CD4-positive, alpha-beta T cell treated with Interleukin-1 beta for 1 hour (primary cell): ENCODE measurements at places on chromosomes 4 and X.

GRCh38 chr4:15912961-15913630, 25.4 kb downstream of the FGFBP1 start:
- no peak for DNase-seq

GRCh38 chr4:127856813-127857447, 23.8 kb upstream of the PLK4 start:
- DNase-seq: no peak

DNA sequence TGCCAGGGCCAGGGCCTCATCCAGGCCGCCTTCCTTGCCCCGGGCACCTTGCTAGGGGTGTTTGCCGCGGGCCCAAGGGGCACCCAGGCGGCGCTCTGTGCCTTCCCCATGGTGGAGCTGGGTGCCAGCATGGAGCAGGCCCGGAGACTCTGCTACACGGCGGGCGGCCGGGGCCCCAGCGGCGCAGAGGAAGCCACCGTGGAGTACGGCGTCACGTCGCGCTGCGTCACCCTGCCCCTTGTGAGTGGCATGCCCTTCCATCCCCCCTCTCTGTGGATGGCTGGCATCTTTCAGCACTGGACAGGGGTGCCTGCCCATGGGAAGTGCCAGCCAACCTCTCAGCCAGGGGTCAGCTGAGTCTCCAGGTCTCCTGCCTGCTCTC, 3.6 kb downstream of the PLXNB3 start:
- DNase-seq: no peak

DNA sequence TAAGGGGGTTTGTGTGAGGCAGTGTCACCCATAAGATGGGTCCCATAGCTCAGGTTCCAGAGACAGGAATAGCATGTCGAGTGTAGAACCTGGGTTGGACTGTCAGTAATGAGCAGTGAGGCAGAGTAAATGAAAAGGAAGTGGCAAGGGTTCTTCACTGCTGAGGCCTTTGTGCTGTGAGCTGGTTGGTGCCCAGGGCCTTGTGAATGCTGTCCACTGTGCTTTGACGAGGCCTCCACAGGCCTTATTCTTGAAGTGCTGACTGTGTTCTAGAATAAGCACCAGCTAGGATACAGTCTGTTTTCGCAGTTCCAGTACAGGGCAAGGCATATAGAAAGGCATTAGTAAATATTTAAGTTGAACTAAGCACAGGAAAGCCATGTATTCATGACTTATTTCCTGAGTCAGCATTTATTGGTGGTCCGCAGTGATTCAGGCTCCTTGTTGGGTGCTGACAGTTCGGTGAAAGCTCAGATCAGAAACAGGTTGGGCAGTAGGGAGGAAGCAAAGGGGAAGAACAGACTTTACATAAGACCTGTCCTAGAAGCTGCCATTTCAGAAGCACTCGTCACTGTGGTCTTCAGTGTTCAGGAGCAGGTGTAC, 25.6 kb upstream of the TADA2B start:
- DNase-seq: no peak

- no peak for DNase-seq
Measured at GRCh38 chr4:168163106-168163505, 70.8 kb downstream of the ANXA10 start.

DNA sequence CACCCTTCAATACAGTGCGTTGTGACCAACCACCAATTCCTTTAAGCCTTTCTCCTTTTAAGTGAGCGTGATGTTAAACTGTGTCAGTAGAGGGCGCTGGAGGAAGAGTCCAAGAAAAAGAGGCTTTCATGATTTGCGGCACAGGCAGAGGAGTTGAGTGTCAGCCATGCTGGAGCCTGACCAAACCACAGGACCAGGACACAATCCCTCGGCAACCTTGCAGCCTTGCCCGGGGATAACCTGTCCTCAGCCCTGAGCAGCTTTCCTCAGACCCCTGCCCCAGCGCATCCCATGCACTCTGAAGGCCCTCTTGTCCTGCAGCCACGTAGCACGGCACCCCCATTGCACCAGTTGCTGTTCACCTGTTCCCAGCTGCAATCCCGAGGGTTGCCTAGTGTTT, 53.5 kb upstream of the SMIM31 start:
- no peak for DNase-seq

GRCh38 chrX:54909941-54910340, 10.7 kb upstream of the TRO start:
- no peak for DNase-seq

DNA sequence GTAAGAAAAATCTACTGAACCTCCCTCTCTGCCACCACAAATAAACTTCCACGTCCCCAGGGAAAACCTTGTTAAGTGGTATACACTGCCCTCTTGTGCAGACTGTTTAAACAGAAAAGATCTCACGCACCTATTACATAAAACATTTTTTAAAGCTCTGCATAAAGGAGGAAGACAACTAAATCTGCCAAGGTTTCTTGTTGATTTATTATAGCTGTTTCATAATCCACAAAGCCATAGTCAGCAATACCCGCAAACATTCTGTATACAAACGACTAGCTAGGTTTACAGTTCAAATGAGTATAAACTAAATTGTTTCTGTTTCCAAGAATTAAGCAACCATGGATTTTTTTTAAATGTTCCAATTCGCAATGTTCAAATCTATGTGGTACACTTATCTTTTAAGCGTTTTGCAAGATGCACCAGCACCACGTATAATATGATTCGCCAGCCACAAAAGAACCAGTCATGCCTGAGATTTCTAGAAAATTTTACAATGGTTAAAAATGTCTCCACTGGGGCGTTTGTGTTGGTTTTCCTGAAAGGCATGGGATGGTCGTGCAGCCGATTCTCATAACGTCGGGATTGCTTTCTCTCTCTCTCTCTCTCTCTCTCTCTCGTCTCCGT, 164.6 kb downstream of the PRKX start:
- DNase-seq: no peak

GRCh38 chr4:147409350-147409749, 71.5 kb upstream of the EDNRA start:
- DNase-seq: no peak

- peak; percentile 85 for DNase-seq
Measured at GRCh38 chrX:13087322-13088155, 43.1 kb upstream of the FAM9C start.

GRCh38 chrX:16786791-16787735, 797 bp downstream of the TXLNG start:
- DNase-seq: peak; percentile 55

DNA sequence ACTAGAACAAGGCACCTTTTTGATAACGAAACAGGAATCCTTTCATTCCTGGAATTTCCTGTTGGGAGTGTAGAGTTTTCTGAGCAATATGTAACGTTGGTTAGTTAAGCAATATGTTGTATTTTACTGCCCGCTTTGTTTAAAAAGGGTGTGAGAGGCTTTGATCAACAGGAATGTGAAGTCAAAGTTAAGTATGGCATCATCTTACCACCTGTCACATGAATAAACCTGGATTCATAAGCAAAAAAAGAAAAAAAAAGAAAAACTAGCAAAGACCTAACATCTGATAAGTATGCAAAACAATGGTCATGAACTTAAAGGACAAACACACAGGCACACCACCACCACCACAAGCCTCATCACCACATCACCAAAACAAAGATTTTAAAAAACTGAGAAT, 7.1 kb upstream of the CXCL5 start:
- DNase-seq: no peak

DNA sequence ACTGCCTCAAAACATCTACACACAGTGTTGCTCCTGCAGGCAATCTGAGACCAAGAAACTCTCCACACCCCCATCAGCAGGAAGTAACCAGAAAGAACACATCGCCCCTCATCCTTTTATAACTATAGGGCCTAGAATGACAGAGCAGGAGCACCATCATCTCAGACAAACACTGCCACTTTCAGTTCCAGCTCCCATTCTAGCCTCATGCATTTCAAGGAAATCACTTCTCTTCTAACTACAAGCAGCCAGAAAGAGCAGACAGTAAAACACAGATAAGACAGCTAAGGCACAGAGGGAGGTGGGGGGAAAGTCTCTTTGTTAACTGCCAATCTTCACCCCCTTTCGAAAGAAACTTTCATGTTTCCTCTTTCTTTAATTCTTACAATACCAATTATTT, 102.6 kb upstream of the TENT5D start:
- DNase-seq: no peak

DNA sequence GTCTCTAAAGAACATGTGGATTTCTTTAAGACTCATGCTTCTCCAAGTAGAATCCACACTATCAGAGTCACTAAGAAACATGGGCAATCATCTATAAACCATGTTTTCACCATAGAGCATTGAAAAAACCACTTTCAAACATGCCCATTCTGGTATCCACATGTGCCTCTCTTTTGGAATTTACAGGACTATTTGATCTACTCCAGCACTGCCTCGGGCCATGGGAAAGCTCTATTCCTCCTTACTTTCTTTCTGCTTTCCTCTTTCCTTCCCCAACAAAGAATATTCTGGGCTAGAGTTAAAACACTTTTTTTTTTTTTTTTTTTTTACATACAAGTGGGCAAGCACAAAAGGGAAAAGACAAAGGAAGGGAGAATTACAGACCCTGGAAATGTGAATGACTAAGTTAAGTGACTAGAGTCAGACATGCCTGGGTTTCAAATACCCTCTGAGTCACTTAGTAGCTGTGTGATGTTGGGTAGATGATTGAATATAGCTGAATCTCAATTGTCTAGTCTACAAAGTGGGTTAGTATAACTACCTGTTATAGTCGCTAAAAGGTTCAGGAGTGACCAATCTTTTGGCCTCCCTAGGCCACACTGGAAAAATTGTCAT, 847.7 kb upstream of the INTU start:
- DNase-seq: no peak

GRCh38 chrX:111005166-111005565, 90.8 kb upstream of the PAK3 start:
- no peak for DNase-seq

DNA sequence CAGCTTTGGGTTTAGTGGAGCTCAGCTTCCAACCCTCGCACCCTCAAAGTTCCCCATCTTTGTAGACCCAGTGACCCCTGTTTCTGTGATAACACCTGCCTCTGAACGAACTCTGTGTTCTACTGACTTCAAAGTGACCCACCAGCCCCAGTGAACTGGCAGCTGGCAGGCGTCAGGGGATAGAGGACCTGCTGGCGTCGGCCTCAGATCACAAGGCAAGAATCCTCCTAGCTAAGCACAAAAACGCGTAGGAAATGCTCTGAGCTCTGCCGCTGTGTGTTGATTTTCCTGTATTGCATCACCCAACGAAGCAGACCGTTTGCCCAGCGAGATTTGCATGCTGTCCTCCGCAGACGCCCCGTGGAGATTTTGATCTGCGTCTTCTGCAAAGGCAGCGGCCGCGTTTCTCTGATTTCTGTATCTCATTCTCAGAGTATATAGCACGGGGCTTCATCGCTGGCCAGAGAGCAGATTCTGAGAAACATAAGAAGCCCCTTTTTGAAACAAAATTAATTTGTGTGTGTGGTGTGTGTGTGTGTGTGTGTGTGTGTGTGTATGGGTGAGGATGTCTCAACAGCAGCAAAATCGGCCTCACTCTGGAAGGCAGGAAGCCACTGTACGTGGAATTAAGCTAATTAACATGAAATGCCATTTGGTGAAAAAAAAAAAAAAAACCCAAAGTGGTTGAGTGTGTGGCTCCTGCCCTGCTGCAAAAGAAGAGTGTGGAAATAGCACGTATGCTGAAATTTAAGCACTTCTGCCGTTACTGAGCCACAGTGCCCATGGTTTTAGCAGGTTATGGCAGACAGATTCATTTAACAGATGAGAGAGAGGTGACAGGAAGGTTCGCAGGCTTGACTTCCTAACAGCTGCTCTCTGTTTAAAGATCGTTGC, 29.2 kb upstream of the ASMTL start:
- peak; percentile 83 for DNase-seq

DNA sequence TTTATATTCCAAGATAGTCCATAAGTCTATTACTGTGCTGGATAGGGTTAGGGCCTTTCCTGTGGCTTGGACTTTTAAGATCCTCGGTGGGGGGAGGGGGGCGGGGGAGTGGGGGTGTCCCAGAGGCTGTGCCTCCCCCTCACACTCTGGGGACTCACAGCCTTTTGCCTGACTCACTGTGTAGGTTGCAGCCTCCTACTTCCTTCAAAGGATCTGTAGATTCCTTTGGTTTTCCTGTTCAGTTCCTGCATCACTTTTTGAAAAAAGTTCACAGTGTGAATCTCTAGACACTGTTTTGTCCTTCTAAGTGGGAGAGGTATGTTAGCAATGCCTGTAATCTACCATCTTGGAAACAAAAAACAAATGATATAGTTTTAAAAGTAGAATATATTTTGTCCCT, 999.9 kb downstream of the GLUD2 start:
- no peak for DNase-seq

- DNase-seq: peak; percentile 19
Measured at GRCh38 chrX:46912603-46913491, 626 bp downstream of the JADE3 start.
